H4 (cell line): ENCODE measurements at places on chromosomes 1 and 21.

GRCh38 chr1:55285834-55286233 is 70.7 kb upstream of the USP24 start:
- peak; percentile 38 for DNase-seq

GRCh38 chr1:66290761-66291530 is 243.0 kb upstream of the SGIP1 start:
- no peak for DNase-seq

DNA sequence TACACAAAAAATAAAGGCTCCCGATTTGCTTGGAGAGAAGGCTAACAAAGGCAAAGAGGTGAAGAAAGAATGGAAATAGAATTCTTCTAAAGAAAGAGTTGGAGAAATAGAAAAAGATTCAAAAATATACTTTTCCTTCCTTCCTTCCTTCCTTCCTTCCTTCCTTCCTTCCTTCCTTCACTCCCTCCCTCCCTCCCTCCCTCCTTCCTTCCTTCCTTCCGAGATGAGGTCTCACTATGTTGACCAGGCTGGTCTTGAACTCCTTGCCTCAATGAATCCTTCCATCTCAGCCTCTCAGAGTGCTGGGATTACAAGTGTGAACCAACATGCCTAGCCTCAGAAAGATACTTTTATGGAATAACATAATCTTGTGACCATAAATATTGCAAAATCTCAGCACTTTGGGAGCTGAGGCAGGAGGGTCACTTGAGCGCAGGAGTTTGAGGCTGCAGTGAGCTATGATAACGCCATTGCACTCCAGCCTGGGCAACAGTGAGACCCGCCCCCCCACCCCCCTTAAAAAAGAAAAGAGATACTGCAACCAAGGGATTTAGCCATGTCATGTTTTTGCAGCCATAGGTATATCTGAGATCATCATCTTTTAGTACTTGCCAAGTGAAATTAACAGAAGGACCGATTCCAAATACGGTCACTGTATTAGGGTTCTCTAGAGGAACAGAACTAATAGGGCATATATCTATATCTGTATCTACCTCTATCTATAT is 1.0 kb upstream of the HJV start:
- DNase-seq: no peak

- DNase-seq: no peak
These were observed 698 bp downstream of the MOV10 start for GRCh38 chr1:112674986-112675727.

GRCh38 chr1:27727126-27727525 is 1.4 kb downstream of the FAM76A start:
- no peak for DNase-seq

DNA sequence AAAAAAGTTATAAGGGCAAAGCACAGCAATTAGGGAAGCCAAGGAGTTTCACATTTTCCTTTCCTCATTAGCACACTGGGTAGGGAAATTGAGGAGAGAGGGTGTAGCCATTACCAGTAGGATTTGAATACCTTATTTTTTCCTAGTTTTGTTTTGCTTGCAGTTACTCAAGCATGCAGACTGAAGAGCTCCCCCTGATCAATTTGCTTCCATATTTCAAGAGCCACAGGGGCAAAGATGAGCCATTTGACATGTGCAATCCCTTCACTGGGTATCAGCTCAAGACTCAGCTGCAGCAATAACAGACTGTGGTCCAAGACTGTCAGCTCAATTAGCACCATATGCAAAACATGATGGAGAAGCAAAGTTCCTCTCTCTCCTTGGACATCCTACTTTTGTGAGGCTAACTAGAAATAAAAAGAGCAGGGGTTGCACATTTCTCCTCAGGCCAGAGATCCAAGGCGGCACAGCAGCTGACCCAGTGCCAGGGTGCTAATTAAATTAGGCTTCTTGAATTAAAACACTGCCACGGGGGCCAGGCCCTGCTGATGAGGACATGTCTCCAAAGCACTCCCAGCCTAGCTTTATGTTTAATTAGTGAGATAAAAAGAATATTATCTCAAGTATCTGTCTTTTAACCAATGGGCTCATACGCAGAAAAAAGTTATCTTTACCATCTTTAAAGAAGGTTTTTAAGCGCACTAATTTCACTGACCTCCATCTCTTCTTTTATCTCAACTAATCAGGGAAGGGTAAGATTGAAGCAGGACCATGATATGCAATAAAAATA is 36.7 kb upstream of the LRRC53 start:
- DNase-seq: no peak

DNA sequence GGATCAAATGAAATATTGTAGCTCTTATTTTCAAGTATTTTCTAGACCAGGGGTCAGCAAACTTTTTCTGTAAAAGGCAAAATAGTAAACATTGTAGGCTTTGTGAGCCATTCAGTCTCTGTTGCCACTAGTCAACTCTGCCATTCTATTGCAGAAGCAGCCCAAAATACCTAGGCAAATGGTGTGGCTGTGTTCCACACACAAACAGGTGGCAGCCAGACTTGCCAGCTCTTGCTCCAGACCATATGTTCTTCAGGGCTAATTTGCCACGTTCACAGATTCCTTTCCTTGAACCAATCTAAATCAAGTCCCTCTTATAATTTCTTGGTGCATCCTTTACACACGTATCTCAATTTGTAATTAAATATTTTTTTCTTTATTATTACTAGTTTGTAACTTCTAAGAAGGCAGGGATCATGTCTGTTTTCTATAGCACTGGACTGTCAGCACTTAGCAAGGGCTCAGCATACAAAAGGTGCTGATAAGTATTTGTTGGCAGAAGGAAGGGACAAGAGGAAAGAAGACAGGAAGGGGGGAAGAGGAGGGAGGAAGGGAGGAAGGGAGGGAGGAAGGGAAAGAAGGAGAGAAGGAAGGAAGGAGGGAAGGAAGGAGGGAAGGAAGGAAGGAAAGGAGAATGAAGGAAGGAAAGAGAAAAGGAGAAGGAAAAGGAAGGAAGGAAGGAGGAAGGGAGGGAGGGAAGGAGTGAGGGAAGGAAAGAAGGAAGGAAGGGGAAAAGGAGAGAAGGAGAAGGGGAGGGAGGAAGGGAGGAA is 106.5 kb upstream of the EDEM3 start:
- DNase-seq: no peak

- DNase-seq: no peak
These were observed 27.0 kb upstream of the REG4 start for GRCh38 chr1:119838236-119838635.

- no peak for DNase-seq
These were observed 9.5 kb upstream of the YRDC start for GRCh38 chr1:37817481-37817880.

DNA sequence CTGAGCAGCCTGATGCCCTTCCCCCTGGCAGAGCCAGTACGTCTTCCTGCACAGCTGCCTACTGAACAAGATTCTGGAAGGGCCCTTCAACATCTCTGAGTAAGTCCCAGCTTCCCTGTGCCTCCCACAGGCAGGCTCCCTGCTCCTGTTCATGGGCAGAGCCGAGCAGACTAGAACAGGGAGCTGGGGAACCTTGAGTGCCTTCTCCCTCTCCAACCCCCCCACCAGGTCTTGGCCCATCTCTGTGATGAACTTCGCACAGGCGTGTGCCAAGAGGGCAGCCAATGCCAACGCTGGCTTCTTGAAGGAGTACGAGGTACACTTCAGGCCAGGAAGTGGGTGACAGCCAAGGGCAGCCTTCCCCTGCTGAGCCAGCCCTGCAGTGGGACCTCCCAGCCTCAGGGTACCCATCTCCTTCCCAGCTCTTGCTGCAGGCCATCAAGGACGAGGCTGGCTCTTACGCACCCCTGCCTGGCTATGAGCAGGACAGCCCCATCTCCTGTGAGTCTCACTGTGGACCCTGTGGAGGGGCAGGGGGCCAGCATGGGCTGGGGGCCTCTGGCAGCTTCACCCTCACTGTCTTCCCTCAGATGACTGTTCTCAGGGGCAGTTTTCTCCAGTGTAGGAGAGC is 6.4 kb upstream of the LGR6 start:
- no peak for DNase-seq

- no peak for DNase-seq
These were observed 12.3 kb downstream of the ZMPSTE24 start for GRCh38 chr1:40270152-40270834.

DNA sequence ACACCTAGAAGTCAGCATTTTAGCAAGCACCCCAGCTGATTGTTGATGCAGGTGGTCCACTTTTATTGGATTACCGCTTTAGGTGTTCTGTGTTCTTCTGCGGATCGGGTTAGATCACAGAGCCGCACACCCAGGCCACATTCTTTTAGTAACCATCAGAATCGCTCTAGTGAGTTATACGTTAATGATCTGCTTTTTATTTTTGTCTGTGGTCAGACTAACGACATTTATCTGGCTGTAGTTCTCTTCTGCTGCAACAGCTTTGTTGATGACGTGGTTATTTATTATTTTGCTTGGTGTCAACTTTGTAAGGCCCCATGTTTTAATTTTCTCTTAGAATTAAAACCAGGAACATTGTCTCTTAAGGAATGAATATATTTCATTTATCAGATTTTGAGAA is 18.2 kb downstream of the SCCPDH start:
- no peak for DNase-seq

GRCh38 chr1:89760496-89760895 is 60.3 kb upstream of the LRRC8D start:
- no peak for DNase-seq

DNA sequence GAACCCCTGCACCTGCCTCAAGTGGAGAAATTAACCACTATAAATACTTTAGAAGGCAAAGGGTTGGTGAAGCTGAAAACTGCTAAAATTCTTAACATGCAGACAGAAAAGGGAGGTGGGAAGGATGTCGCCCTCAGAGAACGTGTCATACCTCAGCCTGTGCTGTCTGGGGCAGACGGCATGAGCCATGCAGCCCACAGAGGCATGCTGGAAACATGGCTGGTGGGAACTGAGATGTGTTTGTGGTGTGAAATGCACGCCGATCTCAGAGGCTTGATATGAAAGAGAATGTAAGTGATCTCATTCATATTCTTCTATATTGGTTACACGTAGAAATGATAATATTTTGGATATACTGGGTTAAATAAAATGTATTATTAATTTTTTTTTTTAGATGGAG is 16.3 kb downstream of the AGPAT3 start:
- DNase-seq: no peak

DNA sequence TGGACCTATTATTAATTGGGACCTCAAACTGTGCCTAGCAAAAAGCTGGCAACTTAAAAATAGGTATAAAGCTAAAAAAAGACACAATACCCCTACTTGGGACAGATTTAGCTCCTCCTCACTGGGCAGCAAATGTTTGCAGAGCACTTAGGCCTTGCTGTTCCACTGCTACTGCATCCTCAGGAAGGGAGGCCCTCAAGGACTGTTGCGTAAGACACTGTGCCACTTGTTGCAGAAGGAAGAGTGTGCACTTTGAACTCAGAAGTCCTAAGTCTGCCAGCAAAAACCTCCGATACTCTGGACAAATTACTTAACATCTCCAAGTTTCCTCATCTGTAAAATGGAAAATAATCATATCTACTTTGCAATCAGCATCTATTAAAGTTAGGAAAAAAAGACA is 322.9 kb downstream of the BARHL2 start:
- no peak for DNase-seq

DNA sequence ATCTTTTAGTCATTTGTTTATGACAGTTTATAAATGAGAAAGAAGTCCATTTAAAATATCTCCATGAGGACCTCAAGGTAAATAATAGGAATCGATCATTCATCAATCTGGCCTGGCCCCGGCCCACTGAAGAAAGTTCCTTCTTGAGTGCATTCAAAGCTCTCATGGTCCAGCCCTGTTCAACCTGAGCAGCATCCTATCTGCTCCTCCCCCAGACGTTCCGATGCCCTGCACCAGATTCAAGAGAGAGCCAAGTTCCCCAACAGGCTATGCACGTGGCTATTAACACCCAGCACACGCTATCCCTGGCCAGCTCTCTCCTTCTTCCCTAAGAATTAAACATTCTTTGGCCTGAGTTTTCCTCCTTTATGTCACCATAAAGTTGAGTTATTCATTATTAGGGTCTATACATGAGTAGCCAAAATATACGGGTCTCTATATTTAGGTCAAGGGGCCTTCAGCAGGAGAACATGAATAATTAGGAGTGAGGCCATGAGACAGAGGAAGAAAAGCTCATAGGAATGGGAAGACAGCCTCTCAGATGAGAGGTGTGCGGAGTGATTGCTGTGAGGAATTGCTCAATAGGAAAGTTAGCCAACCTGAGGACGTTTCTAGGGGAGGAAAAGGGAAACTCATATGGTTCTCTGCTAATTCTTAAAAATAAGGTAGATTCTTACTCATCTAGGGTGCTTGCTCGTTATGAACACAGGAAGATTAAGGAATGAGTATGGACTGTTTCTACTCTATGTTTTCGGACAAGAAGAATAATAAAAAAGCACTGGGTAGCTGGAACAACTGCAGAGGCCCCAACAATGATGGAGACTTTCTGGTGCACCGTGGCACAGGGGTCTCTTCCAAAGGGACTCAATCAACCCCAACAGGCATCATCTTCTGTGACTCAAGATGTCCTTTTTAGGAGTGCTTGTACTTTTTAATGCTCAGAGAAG is 23.6 kb downstream of the RUNX1 start:
- DNase-seq: no peak

GRCh38 chr1:242569867-242570266 is 45.4 kb upstream of the PLD5 start:
- DNase-seq: no peak

- DNase-seq: no peak
These were observed 106.7 kb downstream of the FAF1 start for GRCh38 chr1:50853325-50853724.

DNA sequence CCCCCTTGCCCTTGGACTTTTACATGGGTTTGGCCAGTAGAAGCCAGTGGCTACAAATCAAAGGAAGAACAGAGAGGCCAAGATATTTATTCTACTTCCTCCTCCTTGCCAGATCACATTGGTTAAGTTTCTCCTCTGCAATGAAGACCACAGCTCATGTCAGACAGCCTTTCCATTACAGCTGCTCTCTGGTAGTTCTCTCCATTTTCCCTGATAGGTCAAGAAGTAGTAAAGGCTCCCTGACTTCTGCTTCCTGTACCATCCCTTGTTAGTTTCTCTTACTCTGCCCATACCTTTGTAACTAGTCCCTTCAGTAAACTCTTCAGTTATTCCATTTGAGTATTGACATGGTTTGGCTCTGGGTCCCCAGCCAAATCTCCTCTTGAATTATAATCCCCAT is 27.8 kb downstream of the NME7 start:
- no peak for DNase-seq

DNA sequence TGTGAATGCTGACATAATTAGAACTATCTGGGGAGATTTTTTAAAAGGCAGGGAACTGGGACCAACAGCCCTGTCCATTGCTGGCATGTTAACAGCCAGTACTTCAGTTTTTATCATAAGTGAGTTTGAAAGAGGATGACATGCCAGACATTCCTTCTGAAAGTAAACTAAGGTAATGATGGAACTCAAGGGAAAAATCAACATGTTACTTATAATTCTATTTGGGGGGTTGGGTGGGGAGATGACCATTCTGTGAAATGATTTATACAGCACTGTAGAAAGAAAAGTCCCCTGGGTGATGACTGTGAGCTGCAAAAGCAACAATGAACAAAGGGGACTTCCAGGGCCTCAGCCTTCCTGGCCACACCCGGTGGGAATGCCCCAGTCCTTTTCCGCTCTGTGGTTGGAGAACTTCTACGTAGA is 5.4 kb upstream of the LAMC2 start:
- peak; percentile 81 for DNase-seq
